Hypothalamus (tissue), 51 donors: ENCODE measurements at places on chromosomes 13 and 19.

- DNase-seq = no peak
Observed at GRCh38 chr19:46251416-46251815, 21.9 kb downstream of the IGFL1 start.

DNA sequence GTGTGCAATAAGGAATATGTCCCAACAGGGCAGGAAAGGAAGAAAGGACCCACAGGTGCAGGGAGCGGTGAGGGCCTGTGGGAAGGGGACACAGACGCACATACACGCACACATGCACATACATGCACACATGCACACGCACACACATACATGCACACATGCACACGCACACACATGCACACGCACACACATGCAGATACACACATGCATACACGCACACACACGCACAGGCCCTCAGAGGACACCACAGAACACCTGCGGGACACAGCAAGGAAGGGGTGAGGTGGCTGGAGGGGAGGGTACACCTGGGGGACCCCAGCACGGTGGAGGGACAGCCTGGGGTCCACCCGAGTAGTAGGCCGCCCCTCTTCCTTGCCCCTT, 12.9 kb downstream of the PIP5K1C start:
- no peak for DNase-seq

- no peak for DNase-seq
Observed at GRCh38 chr13:67554286-67554685, 324.1 kb upstream of the PCDH9 start.

DNA sequence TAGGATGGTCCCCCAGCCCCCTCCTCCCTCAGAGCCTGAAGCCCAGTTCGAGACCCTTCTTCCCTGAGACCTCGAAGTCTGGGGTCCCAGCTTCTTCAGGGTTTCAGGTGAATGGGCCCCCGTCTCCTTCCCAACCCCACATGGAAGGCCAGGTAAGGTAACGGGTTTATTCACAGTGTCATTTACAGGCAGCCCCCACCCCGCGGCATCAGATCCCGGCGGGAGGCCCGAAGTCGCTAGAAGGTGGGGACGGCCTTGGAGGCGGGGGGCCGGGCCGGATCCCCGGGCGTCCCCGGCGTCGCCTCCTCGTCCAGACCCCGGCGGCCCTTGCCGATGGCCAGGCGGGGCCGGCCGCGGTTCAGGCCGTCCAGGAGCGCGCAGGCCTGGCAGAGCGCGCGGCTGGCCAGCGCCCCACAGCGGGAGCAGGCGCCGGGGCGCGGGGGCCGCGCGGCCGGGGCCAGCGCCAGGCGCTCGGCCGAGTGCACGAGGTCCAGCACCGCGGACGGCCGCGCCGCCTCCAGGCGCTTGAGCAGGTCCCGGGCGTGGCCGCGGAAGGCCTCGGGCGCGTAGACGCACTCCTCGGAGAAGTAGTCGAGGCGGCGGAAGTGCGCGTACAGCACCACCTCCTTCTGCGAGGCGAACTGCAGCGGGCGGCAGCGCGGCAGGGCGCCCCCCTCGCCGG, 9.7 kb downstream of the CTU1 start:
- no peak for DNase-seq

DNA sequence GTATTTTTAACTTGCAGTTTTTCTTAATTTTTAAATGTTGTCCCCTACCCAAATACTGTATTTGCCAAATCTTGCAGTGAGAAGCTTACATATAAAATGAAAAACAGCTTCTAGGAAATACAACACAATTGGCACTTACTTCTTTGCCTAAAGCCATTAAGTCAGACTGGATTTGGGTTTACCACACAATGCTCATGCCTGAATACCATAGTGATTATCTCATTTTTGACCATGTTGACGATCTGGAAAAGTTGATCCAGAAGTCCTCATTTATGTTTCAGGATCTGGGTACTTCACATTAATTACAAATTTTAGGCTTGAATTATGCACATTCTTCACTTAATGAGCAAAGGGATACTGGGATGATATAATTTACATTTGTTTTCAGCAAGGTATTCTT, 2.4 kb downstream of the RNF6 start:
- DNase-seq = no peak

DNA sequence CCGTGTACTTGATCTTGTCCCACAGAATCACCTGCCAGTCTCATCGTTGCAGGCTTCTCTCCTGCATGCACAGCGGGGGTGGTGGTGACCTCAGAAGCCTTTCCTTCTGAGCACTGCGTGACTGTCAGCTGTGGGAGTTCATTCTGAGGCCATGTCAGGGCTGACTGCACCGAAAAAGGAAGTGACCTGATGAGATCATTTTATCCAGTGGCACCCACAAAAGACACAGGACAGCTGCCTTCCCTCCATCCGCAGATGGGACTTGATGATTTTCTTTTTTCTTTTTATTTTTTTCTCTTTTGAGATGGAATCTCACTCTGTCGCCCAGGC, 89.7 kb downstream of the RAB20 start:
- peak; percentile 15 for DNase-seq

DNA sequence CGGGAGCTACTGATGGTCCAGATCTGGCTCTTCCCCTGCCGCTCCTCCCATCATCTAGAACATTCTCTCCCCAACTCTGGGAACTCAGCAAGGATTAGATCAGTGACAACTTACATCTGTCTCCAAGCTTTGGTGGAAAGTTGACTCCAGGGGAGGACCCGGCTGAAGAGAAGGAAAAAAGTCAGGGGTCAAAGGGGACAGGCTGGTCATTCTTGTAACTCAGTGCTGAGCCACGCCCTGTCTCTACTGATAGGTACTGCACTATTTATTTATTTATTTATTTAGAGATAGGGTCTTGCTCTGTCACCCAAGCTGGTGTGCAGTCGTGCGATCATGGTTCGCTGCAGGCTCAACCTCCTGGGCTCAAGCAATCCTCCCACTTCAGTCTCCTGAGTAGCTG, 14.3 kb downstream of the PLEKHA4 start:
- no peak for DNase-seq

GRCh38 chr19:8552810-8553209, 24.4 kb downstream of the MYO1F start:
- DNase-seq = no peak

- DNase-seq = no peak
Observed at GRCh38 chr13:27751953-27752532, 40.2 kb upstream of the GSX1 start.

GRCh38 chr13:48819376-48819775, 156.3 kb upstream of the FNDC3A start:
- DNase-seq = no peak

DNA sequence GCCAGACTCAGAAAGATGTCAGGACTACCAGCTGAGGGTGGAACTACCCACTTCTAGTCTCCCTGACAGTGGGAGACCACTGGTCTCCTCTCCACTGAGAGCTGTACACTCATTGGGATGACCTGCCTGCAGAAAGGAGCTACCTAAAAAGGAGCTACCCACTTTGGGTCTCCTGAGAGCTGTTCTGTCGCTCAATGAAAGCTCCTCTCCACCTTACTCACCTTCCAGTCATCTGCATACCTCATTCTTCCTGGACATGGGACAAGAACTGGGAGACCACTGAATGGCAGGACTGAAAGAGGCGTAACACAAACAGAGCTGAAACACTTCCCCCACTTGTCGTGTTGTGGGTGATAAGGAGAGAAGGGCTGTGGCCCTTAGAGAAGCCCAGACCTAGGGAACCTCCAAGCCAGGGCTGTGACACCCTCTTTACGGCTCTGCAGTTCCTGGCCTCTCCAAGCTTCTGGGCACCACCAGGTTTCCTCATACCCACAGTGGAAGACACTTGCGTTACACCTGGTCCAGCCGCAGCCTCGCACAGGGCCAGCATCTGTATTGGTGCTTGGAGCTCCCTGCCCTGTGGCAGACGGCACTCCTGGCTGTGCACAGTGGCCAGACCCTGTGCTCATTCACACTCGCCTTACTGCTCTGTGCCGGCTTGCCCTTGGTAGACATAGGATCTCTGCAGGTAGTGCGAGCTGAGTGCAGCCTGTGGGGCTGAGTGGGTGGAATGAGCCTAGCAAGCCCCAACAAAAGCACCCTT, 54.9 kb upstream of the SLITRK6 start:
- DNase-seq = no peak

GRCh38 chr13:110250258-110250891, 56.6 kb downstream of the COL4A1 start:
- DNase-seq = no peak

DNA sequence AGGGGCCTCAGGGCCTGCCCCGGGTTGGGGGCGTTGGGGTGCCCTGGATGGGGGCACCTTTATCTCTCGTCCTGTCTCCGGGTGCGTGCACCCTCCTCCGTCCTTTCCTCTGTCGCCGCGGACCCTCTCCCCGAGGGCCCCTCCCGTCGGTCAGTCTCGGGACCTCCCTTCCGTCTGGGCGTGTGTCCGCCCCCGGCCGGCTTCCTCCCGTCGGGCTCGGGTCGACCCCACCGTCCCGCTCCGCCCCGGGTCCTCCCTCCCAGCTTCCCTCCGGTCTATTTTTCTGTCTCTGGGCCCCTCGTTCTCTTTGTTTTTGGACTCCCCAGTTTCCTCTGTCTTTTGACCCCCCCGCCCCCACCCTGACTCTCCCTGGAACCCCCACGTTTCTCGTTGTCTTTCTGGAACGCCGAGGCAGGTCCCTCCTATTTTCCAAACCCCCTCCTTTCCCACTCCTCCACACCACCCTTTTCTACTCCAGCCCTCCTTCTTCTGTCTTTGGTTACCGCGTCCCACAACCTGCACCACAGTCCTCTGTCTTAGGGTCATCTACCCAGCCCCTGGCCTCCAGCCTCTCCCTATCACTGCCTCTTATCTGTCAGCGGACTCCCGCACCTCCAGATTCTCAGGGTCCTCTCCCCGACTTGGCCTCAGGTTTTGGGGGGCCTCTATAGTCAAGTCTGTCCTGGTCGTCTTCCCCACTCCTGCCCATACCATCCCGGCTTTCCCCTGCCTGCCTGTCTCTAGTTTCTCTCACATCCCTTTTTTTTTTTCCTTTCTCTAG, 757 bp downstream of the EGLN2 start:
- no peak for DNase-seq

DNA sequence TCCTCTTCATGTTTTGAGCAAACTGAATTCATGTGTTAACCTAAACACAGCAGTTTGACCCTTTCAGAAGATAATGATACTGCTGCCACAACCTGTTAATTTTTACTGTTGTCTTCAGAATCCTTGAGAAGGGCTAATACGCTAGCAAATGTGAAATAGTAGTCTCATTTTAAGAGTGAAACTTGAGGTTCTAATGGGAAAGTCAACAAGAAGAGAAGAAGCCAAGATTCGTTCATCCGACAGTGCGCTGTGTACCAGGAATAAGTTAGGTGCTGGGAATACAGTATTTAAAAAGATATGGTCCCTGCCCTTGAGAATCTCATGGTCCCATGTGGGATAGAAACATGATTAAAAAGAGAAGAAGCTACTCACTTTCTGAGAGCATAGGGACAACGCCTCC, 134.4 kb downstream of the KL start:
- DNase-seq = no peak

GRCh38 chr19:42474743-42475142, 32.0 kb upstream of the CXCL17 start:
- DNase-seq = no peak

GRCh38 chr19:51296336-51297093, 14.9 kb upstream of the IGLON5 start:
- no peak for DNase-seq

GRCh38 chr13:37401721-37402120, 196.8 kb downstream of the POSTN start:
- no peak for DNase-seq

DNA sequence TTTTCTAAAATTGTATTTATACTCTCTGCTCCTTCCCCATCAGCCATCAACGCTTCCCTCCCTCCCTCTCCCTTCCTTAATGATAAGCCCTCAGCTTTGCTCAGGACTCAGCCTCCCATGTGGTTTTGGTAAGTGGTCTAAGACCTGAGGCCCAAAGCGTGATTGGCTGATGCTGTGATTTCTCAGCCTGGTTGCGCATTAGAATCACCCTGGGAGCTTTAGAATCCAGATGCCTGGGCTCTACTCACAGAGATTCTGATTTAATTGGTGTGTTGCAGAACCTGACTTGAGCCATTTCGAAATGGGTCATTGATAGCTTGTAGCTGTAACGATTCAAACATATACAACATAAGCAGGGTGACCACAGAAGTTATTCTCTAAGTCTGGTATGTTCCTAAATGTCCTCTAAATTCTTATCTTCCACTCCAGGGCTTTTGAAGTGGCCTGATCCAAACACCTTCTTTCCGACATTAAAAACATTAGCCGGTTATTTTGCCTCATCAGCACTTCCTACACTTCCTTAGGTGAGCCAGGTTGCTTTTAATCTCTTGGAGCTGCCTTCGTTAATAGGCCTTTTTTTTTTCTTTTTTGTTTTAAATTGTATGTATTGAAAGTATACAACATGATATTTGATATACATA, 60.6 kb downstream of the LRCH1 start:
- no peak for DNase-seq

- DNase-seq = no peak
Observed at GRCh38 chr13:110597041-110597689, 18.2 kb upstream of the NAXD start.

- no peak for DNase-seq
Observed at GRCh38 chr19:9793071-9793591, 24.6 kb upstream of the ZNF846 start.

GRCh38 chr19:47707135-47707925, 5.9 kb upstream of the EHD2 start:
- no peak for DNase-seq

- DNase-seq = no peak
Observed at GRCh38 chr13:106467427-106468122, 67.9 kb downstream of the EFNB2 start.

- no peak for DNase-seq
Observed at GRCh38 chr13:33799950-33800592, 17.9 kb upstream of the RFC3 start.

- DNase-seq = no peak
Observed at GRCh38 chr13:33746867-33747266, 71.1 kb upstream of the RFC3 start.

GRCh38 chr13:87999788-88000187, 328.6 kb downstream of the SLITRK5 start:
- DNase-seq = no peak

DNA sequence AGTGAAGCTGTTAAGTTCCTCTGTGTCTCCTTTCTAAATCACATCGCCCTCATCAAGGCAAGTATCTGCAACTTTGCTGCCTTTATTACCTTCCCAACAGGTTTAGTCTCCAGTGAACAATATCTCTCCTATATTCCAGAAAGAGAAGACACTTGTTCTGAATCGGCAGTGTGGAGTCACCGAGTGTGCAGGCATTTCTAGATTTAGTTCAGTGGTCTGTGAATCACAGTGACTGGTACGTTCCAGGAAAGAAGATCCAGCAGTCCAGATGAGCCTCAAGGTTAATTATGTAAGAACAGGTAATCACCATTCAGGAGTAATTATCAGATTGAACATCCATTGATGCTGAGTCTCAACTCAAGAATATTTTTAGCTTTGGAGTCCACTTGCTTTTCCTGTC, 497.0 kb downstream of the FOXO1 start:
- no peak for DNase-seq

- no peak for DNase-seq
Observed at GRCh38 chr19:36113894-36114720, 568 bp downstream of the POLR2I start.
